ENCODE measurements at places on chromosomes 5 and 9.

DNA sequence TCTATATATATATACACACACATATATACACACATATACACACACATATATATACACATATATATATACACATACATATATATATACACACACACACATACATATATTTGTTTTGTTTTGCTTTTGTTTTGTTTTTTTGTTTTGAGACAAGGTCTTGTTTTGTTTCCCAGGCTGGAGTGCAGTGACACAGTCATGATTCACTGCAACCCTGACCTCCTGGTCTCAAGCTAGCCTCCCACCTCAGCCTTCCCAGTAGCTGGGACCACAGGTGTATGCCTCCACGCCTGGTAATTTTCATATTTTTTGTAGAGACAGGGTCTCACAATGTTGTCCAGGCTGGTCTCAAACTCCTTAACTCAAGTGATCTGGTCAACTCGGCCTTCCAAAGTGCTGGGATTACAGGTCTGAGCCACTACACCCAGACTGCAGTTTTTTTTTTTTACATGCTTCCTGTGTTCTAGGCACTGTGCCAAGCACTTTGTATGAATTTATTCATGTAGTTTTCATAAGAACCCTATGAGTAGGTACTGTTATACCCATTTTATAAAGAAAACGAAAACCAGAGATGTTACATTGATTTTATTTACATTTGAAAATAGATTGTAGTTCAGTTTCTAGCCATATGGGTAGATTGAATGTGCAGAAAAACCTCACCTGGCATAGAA lies 120.7 kb downstream of the PBX3 start:
- DNase-seq = no peak

- DNase-seq = no peak
These were observed 3.5 kb upstream of the GBGT1 start for GRCh38 chr9:133167096-133167730.

DNA sequence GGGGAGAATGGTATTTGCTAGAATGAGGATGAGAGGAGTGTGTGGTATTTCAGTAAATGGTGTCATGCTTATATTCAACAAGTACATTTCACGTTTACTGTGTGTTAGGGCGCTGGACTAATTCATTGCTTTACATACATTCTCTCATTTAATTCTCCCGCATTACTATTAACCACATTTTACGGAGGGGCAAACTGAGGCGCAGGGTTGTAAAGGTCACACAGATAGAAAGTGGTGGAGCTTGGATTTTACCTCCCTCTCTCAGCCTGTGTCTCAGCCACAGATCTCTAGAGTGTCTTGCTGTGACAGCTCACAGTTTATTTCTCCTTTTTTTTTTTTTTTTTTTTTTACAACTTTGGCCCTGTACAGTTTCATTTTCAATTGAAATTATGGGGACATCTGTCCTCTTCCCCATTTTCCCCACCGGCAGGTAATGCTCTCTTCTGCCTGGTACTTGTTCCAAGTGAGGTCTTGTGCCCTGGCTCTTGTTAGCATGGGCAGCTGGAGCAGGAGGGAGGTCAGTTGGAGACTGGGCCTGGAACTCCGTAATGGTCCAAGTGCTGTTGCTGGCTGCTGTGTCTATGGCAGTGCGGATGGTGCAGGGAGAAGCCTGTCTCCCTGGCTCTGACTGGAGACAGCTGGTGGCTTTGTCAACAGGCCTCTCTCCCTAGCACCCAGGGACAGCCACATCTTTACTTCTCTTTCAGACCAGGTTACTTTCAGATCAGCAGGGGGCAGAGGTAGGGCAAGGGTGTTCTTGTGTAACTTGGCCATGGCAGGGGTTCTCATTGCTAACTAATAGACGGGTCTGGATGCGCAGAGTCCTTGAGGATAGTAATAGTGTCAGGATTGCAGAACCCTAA lies 20.5 kb upstream of the NDST1 start:
- no peak for DNase-seq

DNA sequence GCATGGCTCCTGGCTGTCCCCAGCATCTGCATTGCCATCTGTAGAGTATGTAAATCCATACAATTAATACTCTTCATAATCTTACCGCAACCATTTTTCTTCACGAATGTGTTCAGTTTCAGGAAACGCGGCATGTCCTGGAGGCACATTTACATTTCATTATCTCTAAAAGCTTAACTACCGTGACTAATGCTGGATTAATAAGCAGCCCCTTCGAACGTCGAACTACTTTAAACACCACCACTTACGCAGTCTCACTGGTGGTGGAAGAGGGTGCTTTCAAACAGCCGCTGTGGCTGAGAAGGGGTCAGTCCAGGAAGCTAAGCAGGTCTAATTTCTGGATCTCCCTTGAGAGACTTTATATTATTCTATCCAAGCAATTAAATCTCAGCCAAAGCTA lies 85.6 kb downstream of the C5orf15 start:
- DNase-seq = no peak

GRCh38 chr5:138468133-138468965 lies 3.1 kb downstream of the EGR1 start:
- no peak for DNase-seq

DNA sequence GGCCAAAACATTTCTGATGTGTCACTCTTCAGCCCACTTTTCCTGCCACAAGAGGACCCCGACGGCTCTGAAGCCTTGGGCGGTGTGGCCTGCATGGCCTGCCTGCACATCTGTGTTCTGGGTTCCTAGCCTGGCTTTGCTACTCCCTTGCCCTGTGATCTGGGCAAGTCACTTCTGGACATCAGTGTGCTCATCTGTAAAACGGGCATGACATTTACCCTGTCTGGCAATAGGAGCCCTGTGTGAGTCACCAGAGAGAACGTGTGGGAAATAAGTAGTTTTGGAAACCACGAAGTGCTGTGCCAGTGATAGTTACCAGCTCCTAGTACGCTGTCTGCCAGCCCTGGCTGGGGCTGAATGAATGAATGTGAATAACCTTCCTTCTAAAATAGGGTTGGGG lies 90.8 kb downstream of the MACROH2A1 start:
- DNase-seq = no peak

DNA sequence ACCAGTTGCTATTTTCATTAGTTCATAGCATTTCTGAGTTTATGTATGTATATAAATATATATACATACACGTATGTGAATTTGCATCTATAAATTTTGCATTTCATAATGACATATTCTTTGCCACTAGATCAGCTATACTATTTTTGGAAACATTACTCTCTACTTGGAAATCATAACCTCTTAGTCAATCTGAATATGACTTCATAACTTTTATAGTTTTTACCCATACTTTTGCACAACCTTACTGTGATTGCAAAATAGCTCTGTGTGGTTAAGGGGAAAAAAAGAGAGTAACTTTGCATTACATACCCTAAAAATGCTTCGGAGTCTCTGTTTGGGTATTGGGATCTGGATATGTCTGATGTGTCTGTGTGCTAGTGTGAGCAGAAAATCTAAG lies 44.9 kb upstream of the ADAMTSL1 start:
- no peak for DNase-seq

DNA sequence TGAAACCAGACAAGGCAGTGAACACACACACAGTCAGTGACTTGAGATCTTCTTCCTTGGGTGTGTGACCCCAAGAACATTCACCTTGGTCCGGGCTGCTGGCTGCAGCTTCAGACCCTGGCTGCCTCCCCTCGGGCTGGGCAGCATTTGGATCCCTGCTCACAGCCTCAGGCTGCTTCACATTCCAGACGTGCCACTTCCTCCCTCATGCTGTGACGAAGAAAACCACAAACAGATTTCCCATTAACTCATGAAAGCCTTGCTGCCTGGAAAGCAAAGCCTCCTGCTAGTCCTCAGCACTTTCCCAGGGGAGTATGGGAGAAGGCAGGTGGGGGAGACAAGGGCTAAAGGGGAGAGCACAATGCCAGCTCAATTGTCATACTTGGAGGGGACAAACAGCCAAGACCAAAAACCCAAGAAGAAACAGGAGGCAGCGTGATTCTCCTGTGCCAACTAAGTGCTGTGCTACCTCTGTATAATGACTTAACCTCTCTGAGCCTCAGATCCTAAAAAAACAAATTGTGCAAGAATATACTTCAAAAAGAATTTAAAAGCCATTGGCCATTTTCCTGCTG lies 594.6 kb upstream of the BRINP1 start:
- DNase-seq = peak; percentile 78

DNA sequence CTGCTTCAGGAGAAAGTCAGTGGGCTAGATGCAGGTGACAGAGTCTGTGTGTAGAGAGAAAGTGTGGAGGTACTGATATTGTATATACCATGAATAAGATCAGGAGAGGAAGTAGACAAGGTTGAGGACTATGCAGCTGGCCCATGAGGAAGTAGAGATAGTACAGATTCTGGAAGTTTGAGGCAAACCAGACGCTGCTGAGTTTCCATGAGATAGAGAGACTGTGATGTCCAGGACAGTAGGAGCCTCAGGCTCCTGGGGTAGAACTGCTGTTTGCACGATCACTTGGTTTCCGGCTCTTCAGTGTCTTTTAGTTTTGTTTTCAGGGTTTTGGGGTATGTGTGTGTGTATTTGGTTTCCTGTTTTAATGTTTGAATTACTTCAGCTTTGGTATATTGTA lies 13.6 kb downstream of the OTULINL start:
- DNase-seq = no peak

DNA sequence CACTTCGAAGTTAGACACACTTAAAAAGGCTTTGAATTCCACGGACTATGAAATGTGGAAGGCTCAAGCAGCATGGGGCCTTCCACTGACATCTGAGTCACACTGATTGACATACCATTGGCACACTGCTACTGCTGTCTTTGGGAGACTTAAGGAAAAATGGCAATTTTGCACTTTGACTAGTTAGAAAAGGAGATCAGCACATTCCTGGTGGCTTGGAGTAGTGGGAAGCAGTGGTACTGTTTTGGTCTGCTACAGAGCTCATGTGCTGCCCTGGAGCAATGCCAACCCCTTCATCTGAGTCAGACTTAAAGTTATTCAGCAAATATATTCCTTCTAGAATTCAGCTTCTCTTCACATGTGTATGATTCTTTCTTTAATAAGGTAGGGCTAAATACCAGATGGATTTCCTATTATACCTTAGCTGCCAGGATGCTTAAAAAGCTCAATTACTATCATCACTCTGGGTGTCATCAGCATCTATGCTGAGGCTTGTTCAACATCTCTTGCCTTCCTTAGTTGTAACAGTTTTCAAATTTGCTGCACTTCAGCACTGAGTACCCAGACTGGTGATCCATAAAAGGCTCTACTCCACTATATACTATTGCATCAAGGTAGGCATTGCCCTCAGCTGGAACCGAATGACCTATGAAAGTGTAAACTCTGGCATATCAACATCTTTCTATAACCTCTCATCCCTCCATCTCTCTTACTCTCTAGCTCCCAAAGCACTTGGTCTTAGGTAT lies 42.3 kb upstream of the MOCS2 start:
- no peak for DNase-seq

GRCh38 chr9:135248111-135248510 lies 160.6 kb downstream of the OLFM1 start:
- no peak for DNase-seq

- DNase-seq = no peak
These were observed 1.4 kb upstream of the KIF12 start for GRCh38 chr9:114100536-114100935.

DNA sequence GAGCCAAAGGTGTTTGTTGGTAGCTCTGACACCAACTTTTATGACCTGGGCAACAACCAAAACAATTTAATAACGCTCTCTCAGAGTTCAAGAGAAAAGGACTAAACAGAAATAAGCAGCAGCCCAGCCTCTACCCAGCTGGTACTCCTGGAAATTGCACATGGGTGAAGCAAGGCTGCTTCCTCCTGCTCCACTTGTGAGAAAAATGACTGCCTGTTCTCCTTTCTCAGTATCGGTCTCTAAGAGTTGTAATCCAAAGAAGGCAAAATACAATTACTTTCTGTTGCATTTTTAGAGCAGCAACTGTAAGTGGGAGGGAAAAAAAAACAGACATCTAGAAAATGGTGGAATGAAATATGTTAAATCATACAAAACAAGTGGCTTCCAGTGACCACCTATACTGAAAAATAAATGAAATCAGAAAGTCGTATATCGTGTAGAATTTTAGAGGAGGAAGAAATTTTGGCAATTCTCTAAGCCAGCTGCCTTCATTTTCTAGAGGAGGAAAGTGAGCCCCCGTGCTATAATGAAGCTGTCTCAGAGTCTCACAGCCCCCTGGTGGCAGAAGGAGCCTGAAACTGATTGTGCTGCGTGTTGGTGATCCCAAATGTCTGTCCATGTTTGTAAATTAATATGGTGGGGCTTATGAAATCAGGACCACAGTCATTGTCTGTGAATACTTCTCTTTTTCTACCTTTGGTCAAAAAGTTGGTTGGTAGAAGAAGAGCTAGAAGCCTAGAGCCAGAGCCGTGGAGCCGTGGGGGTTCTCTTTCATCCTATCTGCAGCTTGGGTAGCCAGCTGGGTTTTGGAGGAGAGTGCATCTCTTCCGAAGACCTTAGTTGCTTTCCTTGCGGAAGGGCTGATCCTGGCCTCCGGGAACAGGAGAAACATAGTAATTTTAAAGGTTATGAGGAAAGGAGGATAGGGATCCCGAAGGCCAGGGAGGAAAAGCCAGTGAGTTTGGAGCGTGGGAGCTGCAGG lies 139.9 kb downstream of the PIP5K1B start:
- DNase-seq = peak; percentile 65

DNA sequence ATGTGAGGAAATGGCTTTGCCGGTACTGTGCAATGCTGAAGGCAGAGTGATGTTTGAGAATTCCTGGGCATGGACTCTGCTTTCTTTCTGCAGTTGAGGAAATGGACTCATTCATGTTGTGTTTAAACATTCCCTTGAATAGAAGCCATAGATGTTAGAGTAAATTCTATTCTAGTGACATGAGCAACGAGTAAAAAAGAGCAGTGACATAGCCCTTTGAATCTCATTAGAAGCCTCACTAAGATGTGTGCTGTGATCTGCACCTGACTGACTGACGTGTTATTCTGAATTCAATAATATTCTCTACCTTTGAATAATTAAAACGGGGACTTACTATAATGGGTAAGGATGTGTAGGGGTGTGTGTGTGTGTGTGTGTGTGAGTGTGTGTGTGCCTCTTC lies 113.7 kb upstream of the KLF4 start:
- no peak for DNase-seq

DNA sequence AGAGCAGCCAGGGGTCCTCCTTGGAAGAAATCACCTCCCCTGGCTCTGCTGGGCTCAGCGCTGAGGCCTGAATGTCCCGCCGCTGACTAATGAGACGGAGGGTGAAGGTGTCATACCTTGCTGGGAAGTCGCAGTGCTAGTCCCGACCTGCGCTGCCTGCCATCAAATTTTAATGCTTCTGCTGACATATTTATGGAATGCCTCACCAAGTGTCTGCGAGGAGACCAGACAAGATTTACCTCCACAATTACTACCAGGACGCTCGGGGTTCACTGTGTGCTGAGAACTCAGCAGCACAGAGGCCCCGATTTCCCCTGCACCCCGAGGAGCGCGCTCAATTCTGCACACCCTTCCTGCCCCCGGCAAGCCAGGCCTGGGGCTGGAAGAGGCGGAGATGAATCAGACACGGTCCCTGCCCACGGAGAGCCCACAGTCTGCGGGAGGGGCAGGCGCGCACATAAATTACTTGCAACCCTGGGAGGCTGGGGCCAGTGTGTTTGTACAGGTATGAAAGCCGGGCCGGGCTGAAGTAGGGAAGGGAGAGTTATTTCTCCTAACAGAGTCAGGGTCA lies 175.2 kb downstream of the PAX5 start:
- no peak for DNase-seq

All from WTC11 (cell line).